ENCODE measurements at places on chromosomes 16 and 17. TPM values are rescaled to one million over a fixed set of nuclear protein-coding genes. Genes with fewer than 3 reads are reported as not detected.

Gene KCNJ2
- 1.0 TPM for polyA plus RNA-seq

Gene KCNH4
- polyA plus RNA-seq: 0.12 TPM

DNA sequence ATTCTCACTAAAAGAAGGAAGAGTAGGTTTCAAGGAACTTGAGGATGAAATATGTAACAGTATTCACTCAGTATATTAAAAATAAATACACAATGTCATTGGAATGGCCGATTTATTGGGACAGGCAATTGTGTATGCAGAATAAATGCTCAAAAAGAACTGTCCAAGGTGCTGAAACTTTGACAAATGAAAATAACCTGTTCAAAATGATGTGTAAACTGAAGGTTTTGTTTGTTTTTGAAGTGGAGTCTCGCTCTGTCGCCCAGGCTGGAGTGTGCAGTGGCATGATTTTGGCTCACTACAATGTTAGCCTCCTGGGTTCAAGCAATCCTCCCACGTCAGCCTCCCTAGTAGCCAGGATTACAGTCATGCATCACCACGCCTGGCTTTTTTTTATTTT, 318.7 kb upstream of the RBFOX1 start:
- DNase-seq: peak; percentile 54
- H3K27me3 ChIP-seq: no peaks in the 10 kb centered on the region
- no peaks in the 10 kb centered on the region for H3K4me1 ChIP-seq
- H3K4me3 ChIP-seq: no peak overlapping the region
- no peak overlapping the region for H3K27ac ChIP-seq

- no peak for DNase-seq
- H3K27ac ChIP-seq: no peak overlapping the region
- H3K36me3 ChIP-seq: no peaks in the 10 kb centered on the region
- no peak overlapping the region for H3K4me3 ChIP-seq
These were observed 29.6 kb downstream of the COG4 start for GRCh38 chr16:70493802-70494201.

GRCh38 chr17:1783271-1783670, 21.4 kb downstream of the SERPINF1 start:
- no peaks in the 10 kb centered on the region for H3K36me3 ChIP-seq
- no peaks in the 10 kb centered on the region for H3K27me3 ChIP-seq
- peaks cover 40% of the 10 kb centered on the region for H3K4me1 ChIP-seq
- no peak for DNase-seq
- H3K4me3 ChIP-seq: no peak overlapping the region

DNA sequence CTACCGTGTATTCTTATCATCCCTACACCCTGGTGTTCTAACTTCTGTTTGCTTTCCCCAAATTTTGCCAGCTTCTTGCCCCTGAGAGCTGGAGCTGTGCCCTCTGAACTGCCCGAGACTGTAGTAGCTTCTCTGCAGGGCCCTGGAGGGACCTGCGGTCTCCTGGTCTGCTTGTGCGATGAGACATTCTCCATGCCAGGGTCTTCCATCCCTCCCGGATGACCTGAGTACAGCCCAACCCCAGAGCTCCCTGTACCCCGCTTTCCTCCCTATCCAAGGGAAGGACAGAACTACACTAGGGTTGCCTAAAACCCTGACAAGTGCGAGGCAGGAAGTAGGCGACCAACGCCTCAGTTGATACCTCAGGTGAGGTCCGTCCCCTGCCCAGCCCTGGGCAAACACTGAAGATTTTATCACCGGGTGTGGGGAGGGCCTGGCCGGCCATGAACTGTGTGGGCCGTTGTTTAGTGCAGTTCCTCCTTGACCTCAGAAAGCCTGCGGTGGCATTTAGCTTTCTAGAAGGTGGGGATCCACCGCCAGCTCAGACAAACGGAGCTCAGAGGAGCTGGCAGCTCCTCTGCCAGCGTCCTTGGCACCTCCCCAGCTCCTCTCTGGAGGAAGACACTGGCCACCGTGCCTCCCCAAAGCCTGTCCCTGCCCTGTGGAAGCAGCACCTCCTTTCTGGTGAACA, 13.7 kb downstream of the CANT1 start:
- H3K4me3 ChIP-seq: no peak overlapping the region
- peaks cover 9% of the 10 kb centered on the region for H3K4me1 ChIP-seq
- H3K36me3 ChIP-seq: no peaks in the 10 kb centered on the region

DNA sequence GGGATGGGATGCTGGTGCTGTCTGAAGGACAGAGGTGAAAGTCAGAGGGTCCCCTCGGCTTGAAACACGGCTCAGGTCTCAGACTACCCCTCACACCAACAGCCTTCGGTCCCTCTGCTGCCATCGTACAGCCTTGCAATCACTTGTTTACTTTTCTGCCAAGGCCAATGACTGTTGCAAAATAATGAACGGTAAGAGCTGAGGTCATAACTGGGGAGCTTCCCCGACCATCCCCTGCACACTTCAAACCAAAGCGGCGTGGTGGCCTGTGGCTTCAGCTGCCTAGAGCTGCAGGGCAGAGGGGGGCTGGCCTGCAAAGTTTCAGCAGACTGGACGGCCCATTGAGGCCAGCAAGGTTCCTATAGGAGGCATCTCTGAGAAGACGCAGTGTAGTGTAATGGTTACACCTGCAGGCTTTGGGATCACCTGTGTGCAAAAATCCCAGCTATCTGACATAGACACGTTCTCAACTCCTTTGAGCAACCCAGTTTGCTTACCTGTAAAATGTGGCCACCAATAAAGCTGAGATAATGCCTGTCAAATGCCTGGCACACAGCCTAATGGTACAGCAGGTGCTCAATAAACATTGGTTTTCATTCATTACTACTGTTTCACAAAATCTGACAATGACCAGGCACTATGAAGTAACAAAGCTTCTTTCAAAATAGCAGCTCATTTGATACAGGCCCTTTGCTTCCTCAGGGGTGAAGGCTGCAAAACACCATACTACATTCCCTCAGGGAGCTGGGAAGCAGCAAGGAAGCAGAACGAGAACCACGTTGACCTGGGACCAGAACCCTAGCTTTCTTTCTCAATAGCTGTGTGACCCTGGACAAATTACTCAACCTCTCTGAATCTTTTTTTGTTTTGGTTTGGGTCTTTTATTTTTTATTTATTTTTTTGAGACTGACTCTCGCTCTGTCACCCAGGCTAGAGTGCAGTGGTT, 5.0 kb downstream of the PAM16 start:
- no peaks in the 10 kb centered on the region for H3K36me3 ChIP-seq
- H3K27ac ChIP-seq: peak overlapping the region; percentile 36
- H3K4me3 ChIP-seq: no peak overlapping the region
- H3K27me3 ChIP-seq: no peaks in the 10 kb centered on the region

DNA sequence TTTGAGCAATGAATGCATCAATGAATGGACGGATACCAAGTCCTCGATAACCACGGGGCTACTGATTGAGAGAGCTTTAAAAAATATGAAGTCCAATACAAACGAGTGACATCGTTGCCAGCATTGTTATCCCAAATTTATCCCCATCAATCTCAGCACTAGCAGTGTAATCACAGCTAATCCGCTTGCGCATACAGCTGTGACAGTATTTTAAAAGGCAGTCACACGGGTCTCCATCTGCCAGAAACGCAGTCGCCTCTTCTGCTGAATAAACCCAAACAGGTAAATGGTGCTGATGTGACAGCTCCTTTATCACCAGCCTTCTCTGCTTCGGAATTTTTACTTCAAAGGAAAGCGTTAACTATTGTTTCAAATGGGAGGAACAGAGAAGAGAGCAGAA, 311.1 kb downstream of the XYLT1 start:
- no peak overlapping the region for H3K27ac ChIP-seq
- no peaks in the 10 kb centered on the region for H3K4me1 ChIP-seq
- H3K4me3 ChIP-seq: no peak overlapping the region

GRCh38 chr16:13377143-13377542, 475.7 kb downstream of the SHISA9 start:
- no peaks in the 10 kb centered on the region for H3K4me1 ChIP-seq
- DNase-seq: no peak
- H3K27ac ChIP-seq: no peak overlapping the region
- H3K4me3 ChIP-seq: no peak overlapping the region
- H3K27me3 ChIP-seq: no peaks in the 10 kb centered on the region

GRCh38 chr16:4649744-4650442, 25.3 kb downstream of the MGRN1 start:
- H3K4me3 ChIP-seq: no peak overlapping the region
- no peak for DNase-seq
- no peaks in the 10 kb centered on the region for H3K27me3 ChIP-seq
- H3K27ac ChIP-seq: no peak overlapping the region
- peaks cover 20% of the 10 kb centered on the region for H3K4me1 ChIP-seq

DNA sequence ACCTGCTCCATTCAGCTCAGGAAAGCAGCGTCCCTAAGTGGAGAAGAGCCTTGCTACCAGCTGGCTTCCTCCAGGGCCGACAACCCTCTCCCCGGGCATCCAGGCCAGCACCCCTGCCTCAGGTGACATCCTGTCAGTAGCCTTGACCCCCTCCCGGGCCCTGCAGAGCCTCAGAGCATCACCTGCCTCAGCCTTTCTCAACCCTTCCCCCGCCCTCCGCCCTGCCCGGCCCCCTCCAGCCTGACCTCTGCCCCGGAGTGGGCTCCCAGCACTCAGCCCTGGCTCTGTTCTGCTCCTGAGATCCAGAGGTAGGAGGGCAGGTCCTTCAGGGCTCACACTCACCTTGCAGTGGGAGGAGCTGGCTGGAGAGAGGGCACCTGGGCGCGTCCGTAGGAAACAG, 73.8 kb upstream of the METRNL start:
- no peak for DNase-seq
- H3K36me3 ChIP-seq: no peaks in the 10 kb centered on the region
- H3K27me3 ChIP-seq: no peaks in the 10 kb centered on the region

DNA sequence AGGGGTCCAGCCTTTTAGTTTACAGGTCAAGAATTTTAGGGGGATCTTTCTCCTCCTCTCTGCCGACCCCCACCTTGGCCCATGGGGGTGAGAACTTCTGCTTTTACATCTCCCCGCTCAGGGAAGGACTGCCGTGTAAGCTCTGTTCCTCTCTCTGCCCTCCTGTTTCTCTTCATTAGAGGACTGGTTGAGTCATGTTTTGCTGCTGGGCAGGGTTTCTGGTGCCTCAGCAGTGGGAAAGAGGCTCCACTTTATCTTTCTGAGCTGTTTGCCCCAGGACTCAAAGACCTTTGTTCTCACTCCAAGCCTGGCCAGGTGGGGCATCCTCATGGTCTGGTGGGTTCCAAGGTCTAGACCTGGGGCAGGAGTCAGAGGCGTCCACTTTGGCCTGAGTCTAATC, 93.0 kb downstream of the UTP18 start:
- DNase-seq: peak; percentile 33
- H3K4me1 ChIP-seq: no peaks in the 10 kb centered on the region
- no peak overlapping the region for H3K4me3 ChIP-seq
- H3K27ac ChIP-seq: no peak overlapping the region
- H3K27me3 ChIP-seq: no peaks in the 10 kb centered on the region
